Hematopoietic multipotent progenitor cell treated with erythropoietin and hydrocortisone succinate and interleukin-3 and kit ligand, for 15 days (in vitro differentiated cells): ENCODE measurements at places on chromosomes 11 and 22.

DNA sequence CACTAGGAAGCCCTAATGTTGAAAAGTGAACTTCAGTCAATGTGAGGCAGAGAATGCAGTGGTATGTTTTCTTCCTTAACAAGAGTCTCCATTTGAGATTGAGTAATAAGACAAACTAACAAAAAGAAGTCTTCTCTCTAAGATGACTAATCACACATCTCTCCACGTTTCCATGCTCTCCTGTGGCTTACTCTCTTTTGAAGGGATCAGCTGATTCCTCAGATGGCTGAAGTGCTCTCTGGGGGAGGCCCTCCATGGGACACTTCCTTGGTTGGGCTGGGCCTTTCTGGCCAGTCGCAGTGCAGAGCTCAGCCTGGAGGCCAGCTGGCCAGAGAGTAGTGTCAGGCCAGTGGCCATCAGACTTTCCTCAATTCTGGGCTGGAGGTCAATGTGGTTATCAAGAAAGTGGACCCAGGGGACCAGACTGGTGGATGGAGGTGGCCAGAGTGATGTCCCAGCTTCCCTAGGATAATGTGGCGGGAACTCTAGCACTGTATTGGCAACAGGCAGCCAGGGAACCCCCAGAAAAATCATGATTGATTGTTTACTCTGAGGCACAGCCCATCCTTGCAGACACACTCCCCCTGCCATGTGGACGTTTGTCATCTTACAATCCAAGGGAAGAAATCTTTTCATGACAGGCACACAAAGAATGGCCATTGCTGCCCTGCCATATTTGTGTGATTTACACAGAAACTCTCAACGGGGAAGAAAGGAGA, 14.5 kb downstream of the CSRP3 start:
- no peak for DNase-seq

DNA sequence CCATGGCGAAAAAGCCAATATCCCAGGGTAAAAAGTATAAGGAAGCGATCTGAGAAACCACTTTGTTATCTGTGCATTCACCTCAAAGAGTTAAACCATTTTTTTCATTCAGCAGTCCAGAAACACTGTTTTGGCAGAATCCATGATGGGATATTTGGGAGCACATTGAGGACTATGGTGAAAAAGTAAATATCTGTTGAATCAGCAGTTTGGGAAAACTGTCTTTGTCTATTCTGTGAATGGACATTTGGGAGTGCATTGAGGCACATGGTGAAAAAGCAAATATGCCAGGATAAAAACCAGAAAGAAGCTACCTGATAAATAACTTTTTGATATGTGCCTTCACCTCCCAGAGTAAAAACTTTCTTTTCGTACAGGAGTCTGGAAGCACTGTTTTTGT, 187.4 kb downstream of the OR4A47 start:
- DNase-seq: no peak

GRCh38 chr11:120867024-120867423, 156.9 kb upstream of the TBCEL start:
- no peak for DNase-seq

DNA sequence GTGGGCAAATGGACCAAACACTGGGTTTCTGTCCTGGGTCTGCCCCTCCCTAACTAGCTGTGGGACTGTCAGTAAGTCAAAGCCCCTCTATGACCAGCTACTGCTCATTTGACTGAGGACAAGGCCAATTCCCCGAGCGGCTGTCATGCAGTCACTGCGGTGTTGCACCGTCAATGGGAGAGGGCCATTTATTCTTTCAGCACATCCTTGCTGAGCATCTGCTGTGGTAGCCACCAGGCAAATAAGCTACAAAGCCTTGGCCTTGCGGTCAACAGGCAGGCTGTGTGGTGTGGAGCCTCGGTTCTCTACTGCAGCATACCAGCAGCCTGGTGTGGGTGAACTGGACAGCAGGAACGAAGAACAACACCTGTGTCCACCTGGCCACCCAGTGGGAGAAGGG, 25.8 kb upstream of the SERPIND1 start:
- DNase-seq: no peak

GRCh38 chr22:48899523-48900326, 927.9 kb downstream of the BRD1 start:
- DNase-seq: no peak

DNA sequence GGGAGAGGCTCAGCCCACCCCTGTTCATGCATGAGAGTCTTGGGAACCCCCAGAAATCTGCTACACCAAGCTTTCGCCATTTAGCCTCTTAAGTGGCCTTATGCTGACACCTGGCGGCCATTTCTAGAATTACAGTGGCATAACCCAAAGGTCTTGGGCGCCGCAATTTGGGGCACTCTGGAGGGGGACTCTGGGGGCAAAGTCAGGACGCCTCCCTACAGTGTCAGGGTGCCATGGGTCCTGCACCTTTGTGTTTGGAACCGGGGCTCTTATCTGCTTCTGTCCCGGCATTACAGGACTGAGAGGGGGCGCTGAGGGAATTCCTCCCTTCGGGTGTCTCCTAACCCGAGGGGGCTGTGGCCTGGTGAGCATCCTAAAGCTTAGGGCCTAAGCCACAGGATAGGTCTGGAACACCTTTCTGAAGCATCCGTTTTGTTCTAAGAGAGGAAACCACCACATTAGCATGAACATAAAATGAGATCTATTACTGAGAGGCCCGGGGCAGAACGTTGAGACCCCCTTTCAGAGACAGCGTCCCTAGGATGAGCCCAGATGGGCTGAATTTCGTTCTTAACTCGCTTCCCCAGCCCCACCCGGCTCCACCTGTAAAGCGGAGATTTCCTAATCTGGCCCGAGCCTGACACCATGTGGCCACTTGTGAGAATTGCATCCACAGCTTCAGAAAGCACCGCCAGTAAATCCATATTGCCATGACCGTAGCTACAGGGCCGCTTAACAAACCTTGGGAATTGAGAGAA, 9.3 kb downstream of the INS start:
- peak; percentile 82 for DNase-seq

GRCh38 chr11:2563213-2564007, 118.6 kb downstream of the KCNQ1 start:
- no peak for DNase-seq

DNA sequence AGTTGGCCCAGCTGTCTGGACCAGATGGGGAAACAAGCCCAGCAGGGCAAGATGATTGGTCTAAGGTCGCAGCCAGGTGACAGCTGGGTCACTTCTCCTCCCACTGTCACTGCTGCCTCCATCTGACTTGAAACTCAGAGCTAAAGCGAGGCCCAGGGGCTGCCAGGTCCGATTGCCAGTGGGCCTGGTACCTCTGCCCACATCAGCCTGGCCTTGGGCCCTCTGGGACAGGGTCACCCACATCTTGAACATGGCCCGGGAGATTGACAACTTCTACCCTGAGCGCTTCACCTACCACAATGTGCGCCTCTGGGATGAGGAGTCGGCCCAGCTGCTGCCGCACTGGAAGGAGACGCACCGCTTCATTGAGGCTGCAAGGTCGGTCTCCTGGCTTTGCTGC, 5.8 kb downstream of the SSH3 start:
- no peak for DNase-seq

DNA sequence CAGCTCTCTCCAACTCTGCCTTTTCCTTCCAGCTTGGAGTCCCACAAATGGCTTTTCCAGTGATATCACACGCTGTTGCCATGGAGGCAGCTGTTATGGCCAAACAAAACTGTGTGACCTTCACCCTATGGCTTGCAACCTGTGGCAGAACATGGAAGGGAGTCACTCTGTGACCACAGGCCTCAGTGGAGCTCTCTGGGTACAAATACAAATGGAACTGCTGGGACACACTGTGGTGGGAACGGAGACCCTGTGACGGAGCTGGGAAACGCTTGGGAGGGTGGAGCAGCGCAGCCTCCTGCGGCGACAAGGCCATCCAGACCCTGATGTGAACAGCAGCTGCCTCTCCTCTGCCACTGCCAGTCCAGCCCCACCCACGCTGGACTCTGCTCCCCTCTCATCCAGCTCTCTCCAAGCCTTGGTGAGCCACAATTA, 162.5 kb downstream of the ETS1 start:
- no peak for DNase-seq

GRCh38 chr11:17273668-17274282, 2.8 kb upstream of the NUCB2 start:
- peak; percentile 38 for DNase-seq

GRCh38 chr11:61820174-61820573, 3.4 kb upstream of the FADS1 start:
- peak; percentile 30 for DNase-seq

GRCh38 chr11:93845181-93846092, 5.0 kb downstream of the VSTM5 start:
- no peak for DNase-seq

- DNase-seq: no peak
Measured at GRCh38 chr11:81000334-81000733, 1559.5 kb upstream of the TENM4 start.

DNA sequence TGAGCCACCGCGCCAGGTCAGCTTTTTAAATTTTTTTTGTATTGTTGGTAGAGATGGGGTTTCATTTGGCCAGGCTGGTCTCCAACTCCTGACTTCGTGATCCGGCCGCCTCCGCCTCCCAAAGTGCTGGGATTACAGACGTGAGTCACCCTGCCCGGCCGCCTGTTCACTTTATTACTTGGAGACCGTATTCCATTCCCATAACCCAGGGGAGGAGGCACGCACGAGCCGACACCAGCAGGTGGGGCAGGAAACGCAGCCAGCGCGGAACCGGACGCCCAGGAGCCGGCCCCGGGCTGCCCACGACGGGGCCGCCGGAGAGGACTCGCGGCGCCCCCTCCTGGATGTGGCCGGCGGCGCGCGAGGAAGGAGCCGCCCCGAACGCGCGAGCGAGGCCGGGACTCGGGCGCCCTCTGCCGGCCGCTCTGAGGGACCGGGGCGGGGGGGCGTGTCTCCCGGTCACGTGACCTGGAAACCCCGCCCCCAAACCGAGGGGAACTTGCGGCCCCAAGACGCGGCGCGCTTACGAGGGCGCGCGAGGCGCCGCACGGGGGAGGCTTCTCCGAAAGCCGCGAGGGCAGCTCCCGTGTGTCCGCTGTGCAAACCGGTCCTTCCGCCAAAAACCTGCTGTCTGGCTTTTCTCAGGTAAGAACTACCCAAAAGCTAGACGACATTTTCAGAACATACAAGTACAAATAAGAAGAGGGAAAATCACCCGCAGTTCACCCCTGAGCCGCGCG, 11.6 kb upstream of the RNH1 start:
- peak; percentile 89 for DNase-seq

- DNase-seq: no peak
Measured at GRCh38 chr22:17846326-17846992, 72.2 kb upstream of the BID start.

- no peak for DNase-seq
Measured at GRCh38 chr11:27816197-27816596, 115.9 kb upstream of the BDNF start.

- DNase-seq: peak; percentile 20
Measured at GRCh38 chr11:10540546-10540914, 457 bp downstream of the RNF141 start.

DNA sequence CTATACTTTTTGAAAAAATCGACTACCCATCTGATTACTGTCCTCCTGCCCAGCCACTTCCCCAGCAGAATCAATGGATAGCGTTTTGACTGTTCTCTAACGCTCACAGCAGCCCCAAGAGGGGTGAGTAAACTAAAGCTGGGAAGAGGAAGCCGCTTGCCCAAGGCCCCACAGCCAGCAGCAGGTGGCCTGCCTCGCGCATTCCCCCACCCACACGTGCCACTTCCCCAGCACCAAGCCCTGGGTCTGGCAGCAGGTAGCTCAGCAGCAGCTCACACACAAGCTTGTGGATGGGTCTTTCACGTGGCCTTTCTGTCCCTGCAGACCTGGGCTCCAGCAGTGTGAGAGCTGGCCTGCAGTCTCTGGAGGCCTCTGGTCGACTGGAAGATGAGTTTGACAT, 34.3 kb downstream of the TOM1 start:
- no peak for DNase-seq

DNA sequence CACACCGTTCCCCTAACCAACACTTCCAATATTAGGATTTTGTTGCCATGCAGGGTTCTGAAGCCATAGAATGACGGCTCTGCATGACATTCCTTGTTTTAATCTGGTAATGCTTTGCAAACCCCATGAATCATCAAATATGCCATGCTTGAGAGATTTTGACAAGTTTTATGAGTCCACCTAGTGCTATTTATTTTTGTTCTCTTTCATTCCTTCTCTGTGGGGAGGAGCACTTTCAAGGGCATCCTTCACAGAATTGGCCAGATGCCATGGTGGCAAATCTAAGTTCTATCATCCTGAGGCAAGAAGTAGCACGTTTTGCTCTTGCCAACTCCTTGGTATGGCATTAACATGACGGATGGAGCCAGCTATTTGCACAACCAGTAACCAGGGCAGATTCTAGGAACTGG, 268.4 kb downstream of the FAM76B start:
- DNase-seq: peak; percentile 6

GRCh38 chr22:26134654-26135330, 34.5 kb upstream of the SEZ6L start:
- DNase-seq: no peak

DNA sequence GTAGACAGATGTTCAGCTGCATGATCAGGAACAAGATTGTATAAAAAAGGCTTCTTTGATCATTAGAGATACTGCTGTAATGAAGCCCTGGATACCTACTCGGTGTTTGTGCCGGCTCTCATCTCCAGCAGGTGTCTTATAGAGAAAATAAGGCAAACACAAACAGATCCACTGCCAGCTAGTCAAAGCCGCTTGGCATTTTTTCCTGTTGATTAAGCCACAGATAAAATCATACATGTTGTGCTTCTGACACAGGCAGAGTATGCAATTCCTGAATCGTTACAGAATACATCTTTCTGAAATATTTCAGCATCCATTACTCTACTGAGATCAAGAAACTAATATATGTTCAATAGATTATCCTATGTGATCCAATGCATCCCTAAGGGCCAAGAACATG, 206.9 kb downstream of the CADM1 start:
- no peak for DNase-seq

DNA sequence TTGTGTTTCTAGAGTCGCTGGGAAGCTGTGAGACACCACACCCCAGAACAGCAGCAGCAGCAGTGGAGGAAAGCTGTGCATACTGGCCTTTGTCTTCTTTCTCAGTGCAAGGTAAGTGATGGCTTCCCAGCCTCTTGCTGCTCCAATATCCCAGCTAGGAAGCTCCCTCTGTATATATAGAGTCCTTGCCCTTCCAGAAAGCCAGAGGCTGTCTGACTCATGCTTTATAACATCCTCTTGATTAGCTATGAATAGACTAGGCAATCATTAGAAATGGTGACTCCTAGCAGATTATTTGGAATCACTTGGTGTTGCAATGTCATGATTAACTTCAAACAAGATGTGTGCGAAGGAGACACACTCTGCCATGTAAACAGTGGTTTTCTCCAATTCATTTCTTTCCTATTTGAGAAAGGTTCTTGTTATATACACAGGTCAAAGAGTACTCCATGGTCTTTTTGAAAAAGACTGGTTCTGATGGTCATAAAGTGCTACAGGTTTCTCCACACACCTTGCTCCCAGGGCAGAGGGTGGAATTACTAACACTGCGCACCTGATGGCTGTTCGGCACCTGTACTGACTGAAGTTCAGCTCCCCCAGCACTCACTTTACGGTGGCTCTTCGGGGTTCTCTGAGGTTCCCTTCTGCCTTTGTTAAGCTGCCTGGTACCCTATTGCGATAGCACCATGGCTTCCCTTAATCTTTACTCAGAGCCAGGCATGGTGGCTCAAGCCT, at the start of gene MMP1:
Gene MMP1, minus strand, starts transcription at position 149 of the 735 bp plus-strand sequence. Its CDS starts 68 bp downstream, at position 81.
- no peak for DNase-seq

GRCh38 chr11:12460466-12460865, 83.1 kb downstream of the PARVA start:
- DNase-seq: no peak
